Right cardiac atrium (tissue), 5 donors: ENCODE measurements at places on chromosomes 13 and 19. TPM values are rescaled to one million over a fixed set of nuclear protein-coding genes. Genes with fewer than 3 reads are reported as not detected.

The CALR3 gene
- not detected for total RNA-seq

The ZNF331 gene
- total RNA-seq, result 30.3 TPM

DNA sequence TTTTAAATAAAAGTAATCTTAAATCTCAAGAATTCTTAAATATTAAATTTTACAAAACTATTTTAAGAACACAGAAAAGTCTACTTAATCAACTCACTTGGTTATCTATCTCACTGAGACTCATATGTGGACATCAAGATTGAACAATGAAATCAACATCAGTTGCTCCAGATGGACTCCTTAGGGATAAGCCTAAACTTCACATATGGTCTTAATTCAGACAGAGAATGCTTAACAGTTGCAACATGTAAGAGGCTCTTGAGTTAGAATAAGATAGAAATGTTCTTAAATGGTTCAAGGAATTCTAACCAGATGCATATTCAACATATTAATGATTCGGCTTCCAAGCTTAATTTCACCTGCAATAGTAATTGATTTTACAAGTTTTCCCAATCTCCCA lies 1730.9 kb downstream of the PCDH9 start:
- no peak for DNase-seq

DNA sequence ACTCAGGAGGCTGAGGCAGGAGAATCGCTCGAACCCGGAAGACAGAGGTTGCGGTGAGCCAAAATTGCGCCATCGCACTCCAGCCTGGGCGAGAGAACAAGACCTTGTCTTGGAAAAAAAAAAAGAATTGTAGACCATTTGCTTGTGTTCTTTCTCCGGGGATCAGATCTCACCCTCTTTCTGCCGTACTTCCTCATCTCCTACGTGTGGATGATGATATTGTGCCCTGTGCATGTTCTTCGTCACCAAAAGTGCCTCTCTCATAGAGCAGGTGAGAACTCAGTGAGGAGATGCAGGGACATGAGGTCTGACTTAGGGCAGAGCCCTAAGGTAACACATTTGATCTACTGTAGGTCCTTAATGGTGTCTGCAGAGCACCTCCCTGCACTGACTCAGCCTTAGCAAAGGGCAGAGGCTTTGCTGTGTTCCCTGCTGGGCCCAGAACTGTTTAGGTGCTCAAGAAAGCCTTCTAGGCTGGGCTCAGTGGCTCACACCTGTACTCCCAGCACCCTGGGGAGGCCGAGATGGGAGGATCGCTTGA lies 1.3 kb downstream of the APOC2 start:
- DNase-seq, result no peak

DNA sequence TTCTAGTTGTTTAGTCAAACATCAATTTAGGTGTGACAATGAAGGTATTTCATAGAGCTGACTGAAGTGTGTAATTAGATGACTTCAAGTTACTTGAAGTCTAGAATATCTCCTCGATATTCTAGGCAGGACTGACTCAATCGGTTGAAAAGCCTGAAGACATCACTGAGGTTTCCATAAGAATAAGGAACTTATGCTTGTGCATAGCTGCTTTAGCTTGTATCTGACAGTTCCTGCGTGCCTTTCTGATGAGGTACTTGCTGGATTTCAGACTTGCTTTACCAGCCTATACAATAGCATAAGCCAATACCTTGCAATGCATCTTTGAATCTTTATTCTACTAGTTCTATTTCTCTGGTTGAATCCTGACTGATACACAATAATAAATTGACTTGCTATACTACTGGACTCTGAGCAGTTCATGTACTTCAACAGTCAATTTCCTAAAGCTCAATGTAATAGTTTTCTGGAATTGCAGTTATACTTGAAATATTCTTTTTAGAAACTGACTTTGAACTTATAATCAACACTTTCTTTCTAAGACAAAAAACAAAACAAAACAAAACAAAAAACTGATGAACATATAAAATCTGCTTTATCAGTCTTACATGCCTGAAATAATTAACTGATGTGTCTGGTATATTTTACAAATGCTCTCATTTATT lies 1534.8 kb downstream of the SLITRK5 start:
- DNase-seq, result no peak

GRCh38 chr19:7442423-7442822 lies 46.4 kb downstream of the PEX11G start:
- DNase-seq, result peak; percentile 45

GRCh38 chr13:79084802-79085424 lies 321.1 kb downstream of the RBM26 start:
- DNase-seq, result no peak

The SYNE4 gene
- total RNA-seq, result not detected

DNA sequence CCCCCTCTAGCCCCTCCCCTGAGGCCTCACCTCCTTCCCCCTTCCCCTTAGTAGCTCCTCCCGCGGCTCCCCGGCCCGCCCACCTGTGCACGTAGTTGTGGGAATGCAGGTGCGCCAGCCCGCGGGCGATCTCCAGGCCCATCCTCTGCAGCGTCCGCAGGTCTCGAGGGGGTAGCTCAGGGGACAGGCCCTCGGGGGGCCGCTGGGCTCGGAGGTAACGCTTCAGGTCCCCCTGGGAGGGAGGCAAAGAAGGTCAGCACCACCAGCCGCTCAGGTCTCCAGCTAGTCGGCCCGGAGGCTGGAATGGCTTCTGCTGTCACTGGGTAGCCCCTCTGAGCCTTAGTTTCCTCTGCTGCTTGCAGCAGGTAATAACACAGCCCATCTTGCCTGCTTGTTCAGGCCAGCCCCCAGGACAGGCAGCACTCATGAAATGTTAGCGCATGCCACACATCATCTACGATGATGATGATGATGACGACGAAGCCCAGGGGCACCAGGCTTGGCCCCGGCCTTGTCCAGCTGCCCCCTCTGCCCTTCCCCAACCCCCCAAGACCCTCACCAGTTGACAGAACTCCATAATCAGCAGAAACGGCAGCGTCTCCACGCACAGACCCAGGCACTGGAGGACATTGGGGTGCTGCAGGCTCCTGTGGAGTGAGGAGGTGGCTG lies 9.2 kb downstream of the LMTK3 start:
- DNase-seq, result peak; percentile 5

The NCCRP1 gene
- not detected for total RNA-seq

DNA sequence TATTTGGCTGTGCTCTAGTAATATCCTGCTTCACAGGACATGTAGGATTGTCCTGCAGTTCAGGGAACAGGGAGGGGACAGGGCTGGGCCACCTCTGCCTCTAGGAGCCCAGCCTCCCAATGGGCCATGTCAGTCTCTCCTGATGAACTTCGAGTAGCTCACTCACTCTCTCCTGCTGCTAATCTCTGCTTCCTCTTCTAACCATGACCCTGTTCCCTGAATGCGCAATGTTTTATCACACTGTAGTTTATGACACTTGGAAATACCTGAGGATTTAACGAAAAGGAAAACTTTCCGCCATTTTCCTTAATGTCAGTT lies 9.2 kb downstream of the PARP4 start:
- no peak for DNase-seq

GRCh38 chr19:23281663-23282276 lies 31.6 kb upstream of the ZNF724 start:
- no peak for DNase-seq
